GM23248 (cell line): ENCODE measurements at places on chromosomes 11 and 22. TPM values are rescaled to one million over a fixed set of nuclear protein-coding genes. Genes with fewer than 3 reads are reported as not detected.

EXPH5 gene
- 0.13 TPM in 1 of 2 replicates, not detected in the other for total RNA-seq

PRG2 gene
- total RNA-seq, result 0.51 and 2.2 TPM in 2 replicates

RDX gene
- total RNA-seq, result 68.3 and 69.5 TPM in 2 replicates

GDPD4 gene
- total RNA-seq, result not detected in 2 replicates

CFAP300 gene
- 7.3 and 10.2 TPM in 2 replicates for total RNA-seq

OLFML1 gene
- 0.32 TPM in 1 of 2 replicates, not detected in the other for total RNA-seq

DNA sequence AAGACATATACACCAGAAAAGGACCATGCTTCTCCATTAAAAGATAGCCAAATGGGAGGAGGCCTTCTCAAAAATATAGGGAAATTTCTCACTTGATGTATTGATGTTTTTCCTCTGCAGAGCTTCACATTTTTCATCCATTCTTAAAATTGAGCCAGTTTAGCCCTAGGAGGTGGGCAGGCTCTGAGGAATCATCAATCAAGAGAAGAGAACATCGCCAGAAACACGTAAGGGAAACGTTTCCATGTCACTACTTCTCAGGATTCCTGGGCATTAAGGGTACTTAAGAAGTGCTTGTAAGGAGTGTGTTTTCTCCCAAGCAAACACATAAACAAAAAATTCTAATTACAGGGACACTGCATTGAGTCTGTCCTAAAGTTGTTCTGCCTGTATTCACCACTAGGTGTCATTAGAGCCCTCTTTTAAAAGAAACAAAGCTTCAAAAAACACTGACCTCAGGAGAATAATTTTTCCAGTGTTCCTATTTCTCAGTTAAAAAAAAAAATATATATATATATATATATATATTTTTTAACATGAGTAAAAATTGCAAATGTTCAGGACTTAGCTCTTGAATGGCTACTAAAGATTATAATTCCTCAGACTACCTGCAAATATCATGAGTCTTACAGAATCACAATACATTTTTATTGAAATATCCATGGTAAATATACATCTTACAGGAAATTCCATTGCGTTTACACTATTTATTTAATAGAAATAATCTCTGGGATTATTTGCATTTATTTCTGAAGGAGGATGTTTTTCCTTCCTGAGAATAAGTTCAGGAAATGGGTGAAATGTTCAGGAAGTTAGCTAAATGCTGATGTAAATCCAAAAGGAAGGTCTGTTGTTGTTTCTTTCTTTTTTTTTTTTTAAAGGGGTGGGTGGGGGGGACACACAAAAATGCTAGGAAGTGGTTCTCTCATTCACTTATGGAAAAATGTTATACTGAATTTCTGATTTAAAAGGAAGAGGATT is 16.0 kb downstream of the FZD4 start:
- peak overlapping the region; percentile 66 for H3K27ac ChIP-seq
- DNase-seq, result peak; percentile 77
- peaks cover 33% of the 10 kb centered on the region for H3K4me1 ChIP-seq
- no peaks in the 10 kb centered on the region for H3K36me3 ChIP-seq
- H3K27me3 ChIP-seq, result no peaks in the 10 kb centered on the region

DNA sequence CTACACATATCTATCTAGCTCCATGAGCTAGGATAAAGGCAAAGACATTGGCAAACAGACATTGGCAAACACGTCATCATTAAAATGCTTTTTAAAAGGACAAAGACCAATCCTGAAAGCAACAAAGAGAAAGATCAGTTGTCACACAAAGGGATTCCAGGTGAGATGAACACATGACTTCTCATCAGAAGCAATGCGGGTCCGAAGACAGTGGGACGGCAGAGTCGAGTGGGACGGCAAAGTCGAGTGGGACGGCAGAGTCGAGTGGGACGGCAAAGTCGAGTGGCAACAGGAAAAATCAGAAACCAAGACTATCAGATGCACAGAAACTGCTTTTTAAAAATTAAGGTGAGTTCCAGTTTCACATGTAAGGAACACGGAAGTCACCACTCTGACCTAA is 609.5 kb downstream of the BRD1 start:
- no peaks in the 10 kb centered on the region for H3K27me3 ChIP-seq
- no peaks in the 10 kb centered on the region for H3K36me3 ChIP-seq
- no peak overlapping the region for H3K4me3 ChIP-seq

GRCh38 chr11:20601221-20601914 is 2.0 kb downstream of the SLC6A5 start:
- no peak overlapping the region for H3K4me3 ChIP-seq
- no peak overlapping the region for H3K27ac ChIP-seq
- no peaks in the 10 kb centered on the region for H3K36me3 ChIP-seq
- no peaks in the 10 kb centered on the region for H3K4me1 ChIP-seq
- peaks cover 93% of the 10 kb centered on the region for H3K27me3 ChIP-seq
- no peak for DNase-seq

- H3K36me3 ChIP-seq, result no peaks in the 10 kb centered on the region
- no peak overlapping the region for H3K27ac ChIP-seq
- no peak for DNase-seq
- no peaks in the 10 kb centered on the region for H3K4me1 ChIP-seq
- no peaks in the 10 kb centered on the region for H3K27me3 ChIP-seq
- no peak overlapping the region for H3K4me3 ChIP-seq
Observed at GRCh38 chr22:50145721-50146438, 24.7 kb upstream of the PANX2 start.

GRCh38 chr11:80993536-80993935 is 1552.7 kb upstream of the TENM4 start:
- H3K27me3 ChIP-seq, result no peaks in the 10 kb centered on the region
- H3K4me3 ChIP-seq, result no peak overlapping the region
- H3K27ac ChIP-seq, result no peak overlapping the region

DNA sequence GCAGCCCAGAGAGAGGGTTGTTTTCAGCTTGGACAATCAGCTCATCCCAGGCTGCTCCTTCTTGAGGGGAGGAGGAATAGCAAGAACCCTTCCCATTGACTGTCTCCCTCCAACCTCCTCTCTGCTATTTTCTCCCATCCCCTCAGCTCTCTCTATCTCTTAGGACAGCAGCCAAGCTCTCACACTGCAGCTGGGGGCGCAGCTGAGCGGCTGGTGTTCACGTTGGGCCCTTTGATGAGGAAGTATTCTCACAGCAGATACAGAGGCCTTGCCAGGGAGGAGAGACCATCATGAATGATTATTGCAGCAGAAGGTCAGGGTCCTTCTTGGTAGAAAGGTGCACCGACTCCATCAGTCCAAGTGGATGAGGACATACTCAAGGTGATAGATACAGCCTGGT is 26.5 kb upstream of the CADM1 start:
- H3K4me3 ChIP-seq, result no peak overlapping the region
- no peaks in the 10 kb centered on the region for H3K36me3 ChIP-seq
- no peak overlapping the region for H3K27ac ChIP-seq
- H3K27me3 ChIP-seq, result no peaks in the 10 kb centered on the region
- no peaks in the 10 kb centered on the region for H3K4me1 ChIP-seq

- peak overlapping the region; percentile 32 for H3K27ac ChIP-seq
- no peaks in the 10 kb centered on the region for H3K27me3 ChIP-seq
- DNase-seq, result peak; percentile 39
- peaks cover 18% of the 10 kb centered on the region for H3K4me1 ChIP-seq
- no peaks in the 10 kb centered on the region for H3K36me3 ChIP-seq
Observed at GRCh38 chr11:96136613-96137298, 206.2 kb downstream of the MAML2 start.

- peak overlapping the region; percentile 81 for H3K27ac ChIP-seq
- H3K27me3 ChIP-seq, result no peaks in the 10 kb centered on the region
- peaks cover 15% of the 10 kb centered on the region for H3K4me1 ChIP-seq
- no peaks in the 10 kb centered on the region for H3K36me3 ChIP-seq
Observed at GRCh38 chr11:32894149-32894827, 1.7 kb downstream of the QSER1 start.

- no peak overlapping the region for H3K27ac ChIP-seq
- peaks cover 66% of the 10 kb centered on the region for H3K27me3 ChIP-seq
- H3K36me3 ChIP-seq, result no peaks in the 10 kb centered on the region
Observed at GRCh38 chr11:118211006-118211405, 13.8 kb downstream of the JAML start.

GRCh38 chr11:36451681-36452080 is 58.4 kb downstream of the TRAF6 start:
- DNase-seq, result no peak
- H3K27ac ChIP-seq, result no peak overlapping the region
- H3K27me3 ChIP-seq, result no peaks in the 10 kb centered on the region
- H3K36me3 ChIP-seq, result no peaks in the 10 kb centered on the region; the same call in 1 of the 2 replicates
- peaks cover 48% of the 10 kb centered on the region for H3K4me1 ChIP-seq
- H3K4me3 ChIP-seq, result no peak overlapping the region

DNA sequence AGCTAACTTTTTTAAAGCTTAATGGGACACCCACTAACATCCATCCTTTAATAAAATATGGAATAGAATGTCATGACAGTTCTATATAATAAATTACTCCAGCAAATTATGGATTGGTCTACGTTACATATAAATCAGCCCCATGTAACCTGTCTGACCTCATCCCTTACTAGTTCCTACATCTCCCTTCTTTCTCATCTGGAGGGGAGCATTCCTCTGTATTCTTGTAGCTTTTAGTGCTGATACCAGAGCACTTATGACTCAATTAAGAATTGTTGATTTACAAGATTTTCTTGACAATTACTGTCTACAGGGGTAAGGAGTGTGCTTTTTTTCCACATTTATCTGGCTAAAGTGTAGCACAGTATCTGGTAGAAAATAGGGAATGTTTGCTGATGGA is 523.7 kb downstream of the FAM181B start:
- no peaks in the 10 kb centered on the region for H3K4me1 ChIP-seq
- no peak overlapping the region for H3K4me3 ChIP-seq
- H3K36me3 ChIP-seq, result no peaks in the 10 kb centered on the region
- no peak overlapping the region for H3K27ac ChIP-seq
- no peak for DNase-seq
- no peaks in the 10 kb centered on the region for H3K27me3 ChIP-seq

DNA sequence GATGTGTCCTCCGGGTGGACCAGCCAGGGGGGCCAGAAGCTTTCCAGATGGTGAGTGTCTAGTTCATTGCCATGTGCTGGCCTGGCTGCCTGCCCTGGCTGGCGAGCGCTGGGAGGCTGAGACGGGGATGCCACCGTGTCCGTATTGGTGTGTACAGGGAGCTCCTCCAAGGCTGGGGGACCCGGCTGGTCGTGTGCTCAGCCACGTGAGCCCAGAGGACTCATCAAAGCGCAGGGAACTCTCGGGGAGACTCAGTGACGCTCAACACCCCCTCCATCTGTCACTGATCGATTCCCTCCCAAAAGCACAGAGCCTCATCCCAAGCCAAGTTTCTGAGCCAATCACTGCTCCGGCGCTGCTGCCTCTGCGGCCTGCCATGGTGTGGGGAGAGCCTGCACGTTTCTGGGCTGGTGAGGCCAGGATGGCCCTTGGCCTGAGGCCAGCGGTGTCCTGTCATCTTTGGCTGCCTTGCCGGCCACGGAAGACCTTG is 423.7 kb downstream of the SHANK2 start:
- H3K36me3 ChIP-seq, result no peaks in the 10 kb centered on the region
- DNase-seq, result peak; percentile 23
- H3K27ac ChIP-seq, result no peak overlapping the region
- H3K4me1 ChIP-seq, result no peaks in the 10 kb centered on the region
- H3K27me3 ChIP-seq, result peaks cover 30% of the 10 kb centered on the region
- H3K4me3 ChIP-seq, result no peak overlapping the region

DNA sequence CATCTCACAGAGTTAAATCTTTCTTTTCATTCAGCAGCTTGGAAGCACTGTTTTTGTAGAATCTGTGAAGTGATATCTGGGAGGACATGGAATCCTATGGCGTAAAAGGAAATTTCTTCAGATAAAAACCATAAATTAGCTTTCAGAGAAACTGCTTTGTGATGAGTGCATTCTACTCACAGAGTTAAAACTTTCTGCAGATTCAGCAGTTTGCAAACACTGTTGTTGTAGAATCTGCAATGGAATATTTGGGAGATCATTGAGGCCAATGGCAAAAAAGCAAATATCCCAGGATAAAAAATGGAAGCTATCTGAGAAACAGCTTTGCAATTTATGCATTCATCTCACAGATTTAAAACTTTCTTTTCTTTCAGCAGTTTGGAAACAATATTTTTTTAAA is 180.6 kb downstream of the OR4A47 start:
- H3K27ac ChIP-seq, result no peak overlapping the region
- DNase-seq, result no peak
- no peak overlapping the region for H3K4me3 ChIP-seq
- H3K36me3 ChIP-seq, result no peaks in the 10 kb centered on the region

GRCh38 chr11:17851697-17852096 is 117.1 kb downstream of the KCNC1 start:
- no peaks in the 10 kb centered on the region for H3K4me1 ChIP-seq
- H3K27ac ChIP-seq, result no peak overlapping the region
- DNase-seq, result no peak
- no peaks in the 10 kb centered on the region for H3K36me3 ChIP-seq

GRCh38 chr11:9802291-9802861 is 138.5 kb downstream of the SWAP70 start:
- H3K4me3 ChIP-seq, result no peak overlapping the region
- peaks cover 57% of the 10 kb centered on the region for H3K4me1 ChIP-seq
- H3K36me3 ChIP-seq, result peaks cover 13% of the 10 kb centered on the region
- H3K27ac ChIP-seq, result peak overlapping the region; percentile 90
- DNase-seq, result peak; percentile 90

DNA sequence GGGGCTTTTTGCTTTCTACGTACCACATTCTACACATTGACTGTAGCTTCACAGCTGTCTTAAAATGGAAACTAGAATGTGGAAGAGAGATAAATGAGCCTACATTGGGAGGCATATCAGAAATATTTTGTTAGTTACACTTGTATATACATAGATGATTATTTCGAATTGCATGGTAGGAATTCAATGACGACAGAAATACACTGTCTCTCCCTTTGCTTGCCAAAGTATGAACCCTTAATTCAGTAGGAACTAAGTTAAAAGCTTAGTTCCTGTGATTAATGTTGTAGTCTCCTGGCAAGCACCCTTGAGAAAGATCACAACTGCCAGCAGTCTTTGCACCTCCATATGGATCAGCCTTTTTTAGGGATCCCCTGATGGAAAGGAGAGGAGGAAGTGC is 10.1 kb downstream of the C11orf87 start:
- peak overlapping the region; percentile 4; the same call in 1 of the 2 replicates for H3K4me3 ChIP-seq
- DNase-seq, result peak; percentile 64
- H3K27ac ChIP-seq, result peak overlapping the region; percentile 25
- peaks cover 27% of the 10 kb centered on the region for H3K4me1 ChIP-seq
- H3K36me3 ChIP-seq, result no peaks in the 10 kb centered on the region
